ENCODE measurements at places on chromosomes 6 and 20. TPM values are rescaled to one million over a fixed set of nuclear protein-coding genes. Genes with fewer than 3 reads are reported as not detected.

CCN5 gene
- polyA plus RNA-seq: 2.0 TPM

DNA sequence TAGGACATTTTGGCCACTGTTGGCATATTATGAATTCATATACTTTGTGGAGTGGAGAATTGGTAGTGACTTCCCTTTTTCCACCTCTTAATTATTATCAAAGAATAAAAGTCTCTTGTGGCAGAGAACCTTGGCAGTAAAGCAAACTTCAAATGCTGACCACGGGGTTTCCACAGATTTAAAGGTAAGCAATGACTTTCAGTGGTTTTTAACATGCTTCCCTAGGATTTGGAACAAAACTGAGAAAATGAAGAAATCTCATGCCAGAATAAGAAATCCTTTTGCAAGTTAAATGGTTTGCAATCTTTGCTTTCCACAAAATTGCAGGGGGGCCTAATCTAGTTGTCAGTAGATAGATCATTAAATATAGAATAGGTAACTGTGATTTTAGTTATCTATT is 2.0 kb upstream of the SDC4 start:
- DNase-seq: no peak

DNA sequence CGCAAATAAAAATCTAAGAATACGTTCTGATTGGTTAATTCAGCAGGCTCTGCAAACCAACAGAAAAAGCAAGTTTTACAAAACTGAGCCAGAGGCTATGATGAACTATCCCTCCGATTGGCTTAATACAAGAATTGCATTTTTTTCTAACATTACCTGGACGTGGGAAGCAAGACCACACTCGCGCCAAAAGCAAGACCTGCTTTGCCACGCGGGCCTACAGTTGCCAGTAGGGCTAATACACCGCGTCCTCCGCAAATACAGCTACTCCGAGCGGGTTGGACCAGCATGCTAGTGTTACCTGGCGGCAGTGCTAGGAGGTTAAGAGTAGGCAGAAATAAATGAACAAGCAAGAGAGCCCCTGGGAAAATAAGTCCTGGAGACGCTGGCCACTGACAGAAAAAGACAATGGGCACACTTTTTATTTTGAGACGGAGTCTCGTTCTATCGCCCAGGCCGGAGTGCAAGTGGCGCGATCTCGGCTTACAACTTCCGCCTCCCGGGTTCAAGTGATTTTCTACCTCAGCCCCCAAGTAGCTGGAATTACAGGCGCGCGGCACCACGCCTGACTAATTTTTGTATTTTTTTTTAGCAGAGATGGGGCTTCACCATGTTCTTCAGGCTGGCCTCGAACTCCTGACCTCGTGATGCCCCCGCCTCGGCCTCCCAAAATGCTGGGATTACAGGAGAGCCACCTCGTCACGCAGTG is 131.9 kb upstream of the BTN3A2 start:
- DNase-seq: no peak

TMEM170B gene
- 0.23 TPM for polyA plus RNA-seq

DNA sequence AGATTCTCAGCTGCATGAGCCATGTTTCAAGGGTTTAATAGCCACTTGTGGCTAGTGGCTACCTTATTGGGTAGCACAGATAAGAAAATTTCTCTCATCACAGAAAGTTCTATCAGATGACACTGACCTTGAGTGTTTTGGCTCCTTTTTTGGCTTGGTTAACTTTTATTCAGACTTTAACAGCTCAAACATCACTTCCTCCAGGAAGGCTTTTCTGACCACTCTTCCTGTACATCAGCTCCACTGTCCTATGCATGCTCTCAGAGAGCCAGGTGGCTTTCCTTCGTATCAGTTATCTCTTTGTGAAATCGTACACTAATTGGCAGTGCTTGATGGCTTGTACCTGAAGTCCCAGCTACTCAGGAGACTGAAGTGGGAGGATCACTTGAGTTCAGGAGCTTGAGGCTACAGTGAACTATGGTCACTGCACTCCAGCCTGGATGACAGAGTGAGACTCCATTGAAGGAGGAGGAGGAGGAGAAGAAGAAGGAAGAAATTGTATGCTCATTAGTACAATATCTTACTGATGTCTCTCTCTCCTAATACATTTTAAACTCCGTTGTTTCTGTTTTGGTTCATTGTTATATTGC is 10.7 kb downstream of the MAFB start:
- no peak for DNase-seq

DNA sequence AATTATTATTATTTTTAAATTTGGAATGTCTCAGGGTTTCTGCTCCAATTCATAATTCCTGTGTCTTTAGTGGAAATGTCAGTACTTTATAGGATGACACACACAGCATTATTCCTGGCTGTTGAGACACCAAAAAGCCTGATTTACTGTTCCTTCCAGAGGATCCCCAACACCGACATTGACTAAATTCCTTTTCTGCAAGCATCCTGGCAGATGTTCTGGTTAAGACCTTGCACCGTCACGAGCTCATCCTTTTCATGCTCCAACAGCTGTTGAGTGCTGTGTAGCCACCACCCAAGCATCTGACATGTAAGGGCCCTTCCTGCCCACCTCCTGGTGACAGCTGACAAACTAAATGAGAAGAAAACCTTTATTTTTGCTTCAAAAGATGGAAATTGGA is 284.3 kb upstream of the SULF2 start:
- DNase-seq: no peak

PTPRT gene
- polyA plus RNA-seq: not detected

DNA sequence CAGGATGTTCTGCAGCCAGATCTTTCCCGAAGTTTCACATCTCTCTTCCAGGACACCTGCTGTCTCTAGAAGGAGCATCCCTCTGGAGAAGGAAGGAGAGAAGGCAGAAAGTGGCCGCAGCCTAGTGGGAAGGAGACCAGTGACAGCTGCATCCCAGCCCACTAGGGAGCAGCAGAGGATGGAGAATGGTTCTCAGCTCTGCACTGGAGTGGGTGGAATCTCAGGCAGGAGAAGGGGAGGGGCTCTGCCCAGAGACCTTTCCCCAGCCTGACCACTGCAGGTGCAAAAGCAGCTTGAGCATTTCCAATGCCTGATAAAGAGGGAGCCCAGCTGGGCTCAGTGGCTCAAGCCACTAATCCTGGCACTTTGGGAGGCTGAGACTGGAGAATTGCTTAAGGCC is 32.3 kb downstream of the NCR2 start:
- DNase-seq: no peak

DYNLT2 gene
- polyA plus RNA-seq: 0.32 TPM
